Fibroblast of mammary gland (primary cell): ENCODE measurements at places on chromosomes 2 and 18.

DNA sequence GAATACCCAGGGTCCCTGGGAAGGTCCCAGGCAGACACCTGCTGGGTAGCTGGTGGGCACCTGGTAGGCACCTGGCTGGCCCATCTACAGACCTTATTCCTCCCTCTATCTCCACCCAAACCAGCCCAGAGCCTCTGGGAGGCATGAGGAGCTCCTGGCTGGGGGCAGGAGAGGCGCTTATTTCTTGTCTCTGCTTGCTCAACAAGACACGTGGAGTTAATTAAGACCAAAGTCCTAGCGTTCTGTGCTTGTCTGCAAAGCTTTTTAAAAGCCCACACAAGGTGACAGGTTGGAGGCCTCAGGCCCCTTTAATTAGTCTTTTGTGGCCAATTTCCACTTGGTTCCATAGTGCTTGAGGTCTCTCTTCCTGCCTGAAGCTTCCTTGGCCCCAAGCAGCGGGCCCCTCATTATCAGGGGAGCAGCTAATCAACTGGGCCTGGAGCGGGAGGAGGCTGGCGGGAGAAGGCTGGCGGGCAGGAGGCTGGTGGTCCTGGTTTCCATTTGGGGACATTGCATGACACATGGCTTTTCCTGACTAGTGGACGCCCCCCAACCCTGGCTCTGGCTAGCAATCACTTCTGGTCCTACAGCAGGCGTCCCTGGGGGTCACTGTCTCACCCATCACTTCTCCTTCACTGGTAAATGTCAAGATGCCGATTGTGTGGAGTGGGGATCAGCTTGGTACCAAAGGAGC is 65.4 kb upstream of the HDAC4 start:
- DNase-seq, result peak; percentile 24

- peak; percentile 36 for DNase-seq
Measured at GRCh38 chr2:216619411-216620393, 13.5 kb upstream of the IGFBP2 start.

DNA sequence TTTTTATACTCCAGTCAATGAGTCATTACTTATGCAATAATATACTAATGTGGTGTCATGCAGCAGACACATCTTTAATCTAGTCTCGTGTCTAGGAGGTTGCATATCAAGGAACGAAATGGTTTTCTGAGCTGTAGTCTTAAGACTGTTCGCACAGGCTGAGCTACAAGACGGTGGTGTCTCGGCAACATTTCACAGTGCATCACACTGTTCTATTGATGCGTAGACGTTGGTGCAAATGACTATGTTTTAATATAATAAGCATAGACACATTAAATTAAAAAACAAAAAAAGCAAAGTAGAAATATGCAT is 864.2 kb downstream of the GALR1 start:
- DNase-seq, result no peak

DNA sequence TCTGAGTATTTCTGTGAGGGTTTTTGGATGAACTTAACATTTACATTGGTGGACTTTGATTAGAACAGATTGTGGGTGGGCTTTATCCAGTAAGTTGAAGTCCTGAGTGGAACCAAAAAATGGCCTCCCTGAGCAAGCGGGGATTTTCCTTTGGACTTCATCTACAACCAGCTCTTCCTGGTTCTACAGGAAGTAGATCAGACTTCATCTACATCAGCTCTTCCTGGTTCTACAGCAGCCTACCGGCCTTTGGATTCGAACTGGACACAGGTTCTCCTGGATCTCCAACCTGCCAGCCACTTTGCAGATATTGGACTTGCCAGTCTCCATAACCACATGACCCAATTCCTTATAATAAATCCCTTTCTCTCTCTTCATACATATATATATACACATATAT is 79.9 kb upstream of the STK39 start:
- DNase-seq, result no peak

DNA sequence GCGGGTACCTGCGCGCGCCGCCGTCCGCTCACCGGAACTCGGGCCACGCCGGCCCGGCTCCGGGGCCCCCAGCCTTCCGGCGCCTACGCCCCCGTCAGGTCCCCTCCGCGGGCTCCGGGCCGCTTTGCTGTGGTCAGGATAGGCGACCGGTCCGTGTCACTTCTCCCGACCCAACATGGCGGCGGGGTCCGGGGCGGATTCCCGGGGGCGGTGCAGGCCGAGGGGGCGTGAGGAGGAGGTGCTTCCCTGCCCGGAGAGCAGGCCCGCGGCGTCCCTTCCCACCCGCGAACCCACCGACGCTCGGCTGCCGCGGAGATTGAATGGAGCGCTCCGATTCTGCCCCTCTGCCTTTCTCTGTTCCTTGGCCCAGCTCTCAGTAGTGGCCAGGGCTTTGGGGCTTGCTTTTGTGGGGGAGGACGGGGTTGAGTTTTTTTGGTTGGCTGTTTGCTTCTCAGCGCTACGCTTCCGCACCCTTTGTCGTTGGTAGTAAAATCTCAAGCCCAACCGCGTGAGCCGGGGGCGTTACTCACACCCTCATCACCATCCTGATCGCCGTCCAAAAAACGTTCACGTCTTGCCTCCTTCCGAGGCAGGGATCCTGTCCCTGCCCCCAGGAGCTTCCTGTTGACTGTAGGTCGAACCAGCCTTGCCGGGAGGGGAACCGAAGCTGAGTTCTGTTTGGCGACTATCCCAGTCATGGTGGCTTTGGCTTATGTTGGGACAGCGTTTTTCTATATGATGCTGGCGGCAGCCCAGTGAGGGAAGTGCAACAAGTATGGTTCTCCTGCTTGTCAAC is 532 bp upstream of the YES1 start:
- DNase-seq, result peak; percentile 95
